NCI-H526 treated with DMSO at 0.1 percent for 48 hours (cell line): ENCODE measurements at places on chromosomes 5 and 9.

DNA sequence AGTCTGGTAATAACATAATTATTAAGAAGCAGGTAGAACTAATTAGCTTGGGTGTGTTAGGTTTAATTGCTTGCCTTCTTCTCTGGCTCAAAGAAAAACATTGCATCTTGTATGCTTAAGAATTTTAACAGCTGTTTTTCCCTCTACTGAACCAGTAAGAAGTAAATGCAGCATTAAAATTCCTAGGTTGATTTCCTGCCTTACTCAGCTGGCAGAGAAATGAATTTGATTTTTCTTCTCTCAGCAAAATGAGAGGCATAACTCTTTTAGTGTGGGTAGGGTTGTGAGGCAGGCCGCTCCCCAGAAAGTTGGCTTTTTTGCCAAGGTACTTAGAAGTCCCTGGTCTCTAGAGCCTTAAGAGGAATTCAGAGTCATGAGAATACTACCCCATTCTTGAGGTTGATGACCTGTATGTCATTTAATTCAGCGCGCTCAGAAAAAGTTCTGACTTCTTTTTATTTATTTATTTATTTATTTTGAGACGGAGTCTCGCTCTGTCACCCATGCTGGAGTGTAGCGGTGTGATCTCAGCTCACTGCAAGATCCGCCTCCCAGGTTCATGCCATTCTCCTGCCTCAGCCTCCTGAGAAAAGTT lies 302.6 kb downstream of the ARHGEF28 start:
- no peak for DNase-seq

DNA sequence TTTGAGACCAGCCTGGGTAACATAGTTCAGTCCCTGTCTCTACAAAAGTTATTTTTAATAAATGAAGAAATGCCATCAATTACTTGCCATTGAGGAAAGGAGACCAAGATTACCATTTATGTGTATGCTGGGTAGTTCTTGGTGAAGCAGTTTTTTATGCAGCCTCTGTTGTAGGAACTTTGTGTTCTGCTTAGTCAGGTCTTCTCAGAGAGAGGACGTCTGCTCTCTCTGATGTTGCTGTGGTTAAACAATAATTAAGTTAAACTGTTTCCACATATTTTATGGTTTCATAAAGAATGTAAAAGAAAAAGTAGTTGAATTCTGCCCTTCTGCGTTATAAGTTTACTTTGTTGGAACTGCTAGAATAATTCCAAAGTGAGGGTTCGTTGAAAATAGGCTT lies 210.5 kb downstream of the KDM4C start:
- no peak for DNase-seq

DNA sequence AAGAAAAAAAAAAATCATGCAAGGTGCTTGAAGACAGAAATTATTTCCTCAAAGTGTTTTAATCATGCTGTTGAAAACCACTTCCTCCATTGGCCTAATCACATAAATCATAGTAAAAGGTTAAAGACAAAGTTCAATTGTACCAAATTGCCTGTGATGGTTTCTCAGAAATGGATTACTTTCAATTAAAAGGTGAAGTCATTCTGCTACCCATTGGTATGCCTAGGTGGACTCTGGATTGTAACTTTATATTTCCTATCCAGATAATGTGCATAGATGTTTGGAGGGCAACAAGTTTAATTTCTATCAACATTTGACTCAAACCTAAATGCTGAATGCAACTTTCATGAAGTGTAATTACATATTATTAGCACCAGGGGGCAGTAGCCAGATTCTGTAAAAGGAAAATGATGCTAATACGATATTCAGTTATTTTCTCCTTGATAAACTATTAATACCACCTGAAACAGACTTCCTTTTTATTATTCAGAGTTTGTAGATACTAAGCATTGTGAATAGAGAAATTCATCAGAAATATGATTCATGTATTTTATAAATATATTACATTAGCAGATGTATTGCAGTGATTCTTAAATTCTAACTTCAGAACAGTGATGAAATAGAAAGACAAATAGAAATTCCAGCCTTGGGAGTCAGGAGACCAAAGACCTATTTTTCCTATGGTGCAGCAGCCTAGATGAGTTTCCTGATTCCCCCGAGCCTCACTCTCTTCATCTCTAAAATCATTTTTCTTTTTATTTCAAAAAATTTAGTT lies 148.2 kb downstream of the CAAP1 start:
- DNase-seq = peak; percentile 7

DNA sequence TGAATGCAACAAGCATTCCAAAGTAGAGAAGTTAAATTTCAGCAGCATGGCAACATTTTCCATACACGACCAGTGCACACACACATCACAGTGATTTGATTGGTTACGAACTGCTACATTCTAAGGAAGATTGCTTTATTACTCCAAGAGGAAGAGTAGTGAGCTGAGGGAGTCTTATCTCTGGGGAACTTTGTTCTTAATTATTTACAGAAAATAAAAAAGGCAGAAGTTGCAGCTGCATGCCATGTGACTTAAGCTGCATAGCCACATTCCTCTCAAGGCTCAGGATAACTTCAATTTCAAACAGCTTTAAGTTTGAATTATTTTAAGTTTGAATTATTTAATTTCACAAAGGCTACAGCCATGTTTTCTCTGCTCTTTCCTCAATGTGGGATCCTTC lies 71.6 kb upstream of the HSPB3 start:
- no peak for DNase-seq

DNA sequence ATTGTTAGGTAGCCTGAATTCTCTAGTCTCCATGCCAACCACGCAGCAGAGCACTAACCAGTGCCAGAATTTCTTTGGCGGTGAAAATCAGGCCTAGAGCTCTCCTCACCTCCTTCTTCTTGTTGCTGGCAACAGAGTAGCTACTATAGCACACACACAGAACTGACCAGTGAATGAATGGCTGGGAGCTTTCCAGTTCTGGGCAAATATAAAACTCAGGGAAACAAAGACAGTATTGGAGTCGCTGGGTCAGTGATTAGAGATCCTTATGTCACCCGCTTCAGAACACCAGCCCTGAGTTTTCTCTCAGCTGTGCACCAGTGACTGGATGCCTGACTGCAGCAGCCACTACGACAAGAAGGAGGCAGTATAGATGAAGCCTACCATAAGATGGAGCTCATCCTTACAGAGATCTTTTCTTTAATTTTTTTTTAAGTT lies 26.9 kb upstream of the FEM1C start:
- no peak for DNase-seq

DNA sequence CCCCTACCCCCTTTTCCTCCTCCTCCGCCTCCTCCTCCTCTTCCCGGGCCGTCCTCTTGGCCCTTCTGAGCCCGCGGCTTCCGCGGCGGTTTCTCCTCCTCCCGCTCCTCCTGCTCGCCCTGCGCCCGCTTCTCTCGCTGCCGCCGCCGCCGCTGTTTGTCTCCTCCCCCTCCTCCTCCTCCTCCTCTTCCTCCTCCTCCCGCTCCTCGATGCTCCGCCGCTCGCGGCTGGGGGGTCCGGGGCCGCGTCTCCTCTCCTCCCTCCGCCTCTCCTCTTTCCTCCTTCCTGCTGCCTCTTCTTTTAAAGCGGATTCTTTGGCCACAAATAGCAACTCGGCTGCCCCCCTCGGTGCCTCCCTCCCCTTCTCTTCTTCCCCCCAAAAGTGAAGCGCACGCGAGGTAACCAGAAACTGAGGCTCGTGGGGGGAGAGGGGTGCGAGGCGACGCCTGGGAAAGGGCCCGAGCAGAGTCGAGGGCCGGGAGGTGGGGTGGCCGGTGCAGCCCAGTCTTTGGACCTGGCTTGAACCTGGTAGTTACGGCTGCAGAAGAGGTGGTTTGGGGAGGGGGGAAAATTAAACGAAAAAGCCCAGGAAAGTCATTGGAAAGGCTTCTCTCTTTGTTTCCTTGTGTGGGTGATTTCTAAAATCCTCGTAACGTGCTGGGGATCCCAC lies 1058.5 kb upstream of the DMAC1 start:
- peak; percentile 27 for DNase-seq

- no peak for DNase-seq
Observed at GRCh38 chr5:146889169-146889568, 10.6 kb upstream of the PPP2R2B start.

GRCh38 chr9:83959061-83959460 lies 21.0 kb downstream of the HNRNPK start:
- no peak for DNase-seq

DNA sequence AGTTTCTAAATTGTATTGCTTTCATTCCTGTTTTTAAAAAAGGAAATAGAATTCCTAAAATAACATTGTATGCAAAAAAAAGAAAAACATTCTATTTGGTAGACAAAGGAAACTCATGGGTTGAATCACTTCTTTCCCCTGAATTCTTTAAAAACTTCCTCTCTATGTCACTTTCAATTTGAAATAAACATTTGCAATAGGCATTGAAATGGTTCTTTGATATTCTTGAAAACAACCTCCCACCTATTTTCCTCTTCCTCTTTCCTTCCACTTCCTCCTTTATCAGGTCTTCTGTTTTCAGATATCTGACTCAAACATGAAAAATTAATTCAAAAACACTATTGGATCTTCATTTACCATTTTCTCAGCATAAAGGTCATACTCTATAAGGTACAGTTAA lies 442.0 kb upstream of the MEF2C start:
- DNase-seq = no peak

GRCh38 chr5:101687349-101687985 lies 608.6 kb downstream of the SLCO4C1 start:
- no peak for DNase-seq

GRCh38 chr9:72305102-72305546 lies 59.9 kb downstream of the ZFAND5 start:
- no peak for DNase-seq

DNA sequence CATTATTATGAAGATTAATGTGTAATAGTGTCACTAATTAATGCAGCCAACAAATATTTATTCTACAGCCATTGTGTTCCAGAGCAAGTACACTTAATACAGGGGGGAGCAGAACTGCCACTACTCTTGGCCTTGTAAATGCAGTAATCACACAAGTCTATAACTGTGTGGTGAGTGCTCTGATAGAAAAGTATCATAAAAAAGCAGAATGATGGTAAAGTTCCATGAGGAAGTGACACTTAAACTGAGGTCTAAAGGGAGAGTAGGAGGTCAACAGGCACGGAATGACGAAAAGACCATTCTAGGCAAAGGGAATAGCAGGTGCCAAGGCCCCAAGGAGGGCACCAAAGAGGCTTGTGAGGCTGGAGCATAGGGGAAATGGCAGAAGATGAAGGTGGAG lies 142.9 kb downstream of the OSTF1 start:
- DNase-seq = no peak

- DNase-seq = no peak
Observed at GRCh38 chr9:115837618-115838017, 316.0 kb upstream of the PAPPA start.

- DNase-seq = no peak
Observed at GRCh38 chr5:150918613-150919012, 13.8 kb upstream of the ZNF300 start.

- DNase-seq = no peak
Observed at GRCh38 chr5:154352960-154353548, 92.7 kb upstream of the SAP30L start.

DNA sequence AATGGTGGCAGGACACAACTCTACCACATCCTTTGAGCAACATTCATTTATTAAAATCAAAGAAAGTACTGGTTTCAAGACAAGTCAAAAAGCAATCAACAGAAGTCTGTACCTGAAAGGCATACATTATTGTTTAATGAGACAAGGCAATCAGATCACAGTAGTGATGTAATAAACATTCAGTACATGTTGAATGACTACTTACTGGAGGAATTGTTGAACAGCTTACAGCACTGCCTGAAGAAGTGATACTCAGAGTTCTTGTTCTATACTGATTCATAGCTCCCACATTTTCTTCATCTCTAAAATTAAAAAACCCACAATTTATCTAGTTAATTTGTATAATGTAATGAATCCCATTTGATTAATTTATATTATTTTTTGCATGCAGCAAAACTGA lies 18.2 kb downstream of the RIOK2 start:
- no peak for DNase-seq

- no peak for DNase-seq
Observed at GRCh38 chr9:137470785-137471184, 11.7 kb upstream of the NSMF start.

DNA sequence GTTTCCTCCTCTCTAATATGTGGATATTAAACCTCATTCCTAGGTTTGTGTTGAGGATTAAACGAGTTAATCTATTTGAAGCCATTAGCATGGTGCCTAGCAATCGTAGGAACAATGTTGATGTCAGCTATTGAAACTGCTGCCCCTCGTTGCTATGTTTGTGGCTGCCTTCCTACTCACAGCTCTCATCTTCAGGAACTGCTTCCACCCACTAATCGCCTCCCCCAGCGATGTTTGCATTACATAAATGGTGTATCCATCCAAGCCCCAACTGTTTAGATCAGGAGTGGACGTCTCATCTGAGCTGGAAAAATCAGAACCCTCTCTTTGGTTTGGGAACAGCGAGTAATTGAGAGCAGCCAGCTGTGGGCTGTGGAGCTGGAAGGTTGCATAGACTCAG lies 416.6 kb downstream of the ARHGEF28 start:
- no peak for DNase-seq
